ENCODE measurements at places on chromosomes 12 and 14.
A peak's percentile ranks its signal among the peaks of the same experiment; 100 is the strongest.

GRCh38 chr12:92363295-92364146, 217.9 kb upstream of the BTG1 start:
- peak; percentile 77 for DNase-seq

DNA sequence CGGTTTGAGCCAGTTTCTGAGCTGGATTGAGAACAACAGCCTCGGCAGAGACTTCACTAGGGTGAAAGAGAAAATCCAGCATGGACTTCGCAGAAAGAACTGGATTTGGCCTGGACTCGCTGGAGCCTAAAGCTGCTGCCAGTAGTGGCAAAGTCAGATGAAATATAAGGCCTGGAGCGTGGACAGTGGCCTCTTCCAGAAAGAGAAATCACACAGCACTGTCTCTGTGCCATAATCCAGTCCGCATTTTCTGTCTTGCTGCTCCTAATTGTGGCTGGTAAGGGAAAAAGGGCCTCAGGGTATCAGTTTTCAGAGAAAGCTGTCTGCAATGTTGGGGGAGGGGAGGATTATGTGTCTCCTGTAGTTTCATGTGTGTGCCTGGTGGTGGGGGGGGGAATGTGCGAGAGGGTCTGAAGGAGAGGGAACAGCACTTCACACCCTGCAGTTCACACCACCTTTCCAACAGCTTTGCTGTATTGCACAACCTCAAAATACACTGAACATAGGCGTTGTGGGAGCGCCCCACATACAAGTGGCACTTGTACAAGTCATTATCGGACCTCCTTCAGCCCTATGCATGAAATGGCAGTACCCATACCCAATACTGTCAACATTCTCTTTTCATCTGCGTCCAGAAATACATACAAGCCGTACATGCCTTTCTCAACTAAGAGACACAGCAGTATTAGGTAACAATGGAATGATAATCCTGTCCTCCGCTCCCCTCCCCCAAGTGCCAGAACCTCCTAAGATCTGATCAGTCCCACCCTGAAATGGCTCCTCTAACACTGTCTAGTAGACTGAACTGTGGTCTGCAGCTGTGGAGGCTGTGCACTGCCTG, 107.5 kb upstream of the ATF7IP start:
- DNase-seq: peak; percentile 100

GRCh38 chr12:7645395-7646177, 20.1 kb downstream of the APOBEC1 start:
- DNase-seq: peak; percentile 85

DNA sequence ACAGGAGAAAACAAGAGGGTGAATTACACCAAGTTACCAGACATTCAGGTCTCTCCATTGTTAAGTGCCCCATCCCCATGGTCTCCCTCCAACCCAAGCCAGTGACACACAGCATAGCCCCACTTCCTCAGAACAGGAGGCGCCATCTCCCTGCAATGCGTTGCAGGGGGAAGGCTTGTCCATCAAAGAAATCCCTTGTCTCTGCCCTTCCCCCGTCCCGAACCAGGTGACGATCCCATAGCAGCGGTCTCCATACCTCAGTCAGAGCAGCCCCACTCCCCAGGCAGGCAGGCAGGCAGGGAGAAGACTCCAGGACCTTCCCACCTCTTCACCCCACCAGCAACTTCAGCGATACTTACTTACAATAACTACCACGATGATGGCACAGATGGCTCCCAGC, 5.9 kb downstream of the VAMP1 start:
- DNase-seq: no peak

DNA sequence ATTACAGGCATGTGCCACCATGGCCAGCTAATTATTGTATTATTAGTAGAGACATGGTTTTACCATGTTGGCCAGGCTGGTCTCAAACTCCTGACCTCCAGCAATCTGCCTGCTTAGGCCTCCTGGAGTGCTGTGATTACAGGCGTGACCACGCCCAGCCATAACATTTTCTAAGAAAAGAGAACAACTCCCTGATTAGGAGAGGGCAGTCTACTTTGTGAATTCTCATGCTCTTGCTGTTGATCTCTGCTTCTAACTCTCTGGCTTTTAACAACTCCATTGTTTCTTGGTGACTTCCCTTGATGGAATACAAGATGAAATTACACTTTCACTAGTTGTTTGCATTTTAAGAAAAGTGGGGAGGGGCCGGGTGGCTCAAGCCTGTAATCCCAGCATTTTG, 33.6 kb downstream of the SSH1 start:
- DNase-seq: peak; percentile 80

DNA sequence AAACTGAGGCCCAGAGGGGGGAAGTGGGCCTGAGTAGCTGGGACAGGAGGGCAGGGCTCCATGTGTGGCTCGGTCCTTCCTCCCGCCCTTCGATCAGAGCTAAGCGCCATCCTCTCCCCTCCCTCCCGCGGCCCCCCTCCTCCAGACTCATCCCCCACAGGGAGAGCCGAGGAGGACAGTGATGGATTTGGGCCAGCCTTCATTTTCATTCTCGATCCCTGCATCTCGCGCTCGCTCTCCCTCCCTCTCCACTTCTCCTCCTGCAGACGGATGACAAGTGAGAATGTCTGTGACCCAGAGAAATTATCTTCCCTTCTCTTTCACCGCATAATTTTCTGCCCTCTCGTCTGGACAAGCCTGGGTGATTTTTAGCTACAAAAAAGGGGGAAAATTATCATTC, 183.3 kb downstream of the RBM19 start:
- no peak for DNase-seq

GRCh38 chr12:65612440-65612839, 211.8 kb upstream of the HMGA2 start:
- DNase-seq: no peak

Measured in OCI-M1 (cell line).